ENCODE measurements at places on chromosomes 11 and 22. TPM values are rescaled to one million over a fixed set of nuclear protein-coding genes. Genes with fewer than 3 reads are reported as not detected.

APOL3 gene
- total RNA-seq, result 218 TPM

PDXP gene
- total RNA-seq, result 6.7 TPM

OR6A2 gene
- total RNA-seq, result 0.25 TPM

FOXRED2 gene
- 4.0 TPM for total RNA-seq

CASP5 gene
- total RNA-seq, result not detected

C11orf87 gene
- total RNA-seq, result not detected

IGSF9B gene
- not detected for total RNA-seq

RAC2 gene
- 12.8 TPM for total RNA-seq

OR4D5 gene
- total RNA-seq, result not detected

BACE1-AS gene
- total RNA-seq, result 1.4 TPM

BEST1 gene
- 0.13 TPM for total RNA-seq

PRG2 gene
- total RNA-seq, result not detected

DRICH1 gene
- total RNA-seq, result not detected

OR5A1 gene
- not detected for total RNA-seq

CARD16 gene
- 65.6 TPM for total RNA-seq

APOA5 gene
- not detected for total RNA-seq

KLHDC7B gene
- total RNA-seq, result not detected

FIBIN gene
- total RNA-seq, result not detected

MPPED2 gene
- total RNA-seq, result 0.39 TPM

TMPRSS4 gene
- total RNA-seq, result not detected
